Activated naive CD4-positive, alpha-beta T cell treated with anti-CD3 and anti-CD28 coated beads for 36 hours (primary cell): ENCODE measurements at places on chromosomes 3 and 15. TPM values are rescaled to one million over a fixed set of nuclear protein-coding genes. Genes with fewer than 3 reads are reported as not detected.

GRCh38 chr3:170864525-170865208 is 5.3 kb downstream of the RPL22L1 start:
- no peak overlapping the region for H3K4me3 ChIP-seq
- no peaks in the 10 kb centered on the region for H3K27me3 ChIP-seq
- H3K36me3 ChIP-seq: peaks cover 27% of the 10 kb centered on the region
- no peak for DNase-seq

- no peaks in the 10 kb centered on the region for H3K27me3 ChIP-seq
- DNase-seq: no peak
- H3K4me1 ChIP-seq: no peaks in the 10 kb centered on the region
- no peak overlapping the region for H3K27ac ChIP-seq
- H3K36me3 ChIP-seq: no peaks in the 10 kb centered on the region
These were observed 721.4 kb downstream of the VGLL3 start for GRCh38 chr3:86269364-86270155.

GRCh38 chr15:48963524-48964113 is at the start of gene SHC4:
Gene SHC4 (minus strand): TSS chr15:48963919. CDS start chr15:48963015, 904 bp downstream.
- H3K27me3 ChIP-seq: peaks cover 52% of the 10 kb centered on the region
- no peaks in the 10 kb centered on the region for H3K36me3 ChIP-seq
- peak within 1 kb of the TSS; percentile 69 for H3K4me3 ChIP-seq
- no peak within 1 kb of the TSS for H3K27ac ChIP-seq
- peak; percentile 14 for DNase-seq

DNA sequence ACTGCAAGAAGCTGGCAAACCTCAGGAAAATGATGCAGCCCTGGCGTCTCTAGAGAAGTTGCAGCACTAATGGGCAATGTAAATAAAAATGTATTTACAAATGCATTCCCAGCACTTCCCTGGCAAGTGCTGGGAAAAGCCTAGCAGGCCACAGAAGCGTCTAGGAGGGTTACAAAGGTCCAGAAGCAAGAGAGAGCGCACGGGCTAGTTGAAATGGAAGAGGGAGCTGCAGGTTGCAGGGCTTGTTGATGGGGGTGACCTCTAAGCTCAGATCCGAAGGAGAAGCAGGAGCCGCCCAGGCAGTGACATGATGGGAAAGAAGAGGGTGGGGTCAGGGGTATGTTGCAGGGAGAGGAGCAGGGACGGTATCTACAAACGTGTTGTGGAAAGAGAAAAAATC is 2.7 kb upstream of the KNL1 start:
- H3K36me3 ChIP-seq: no peaks in the 10 kb centered on the region
- no peak overlapping the region for H3K4me3 ChIP-seq
- no peak overlapping the region for H3K27ac ChIP-seq
- H3K4me1 ChIP-seq: peaks cover 23% of the 10 kb centered on the region

DNA sequence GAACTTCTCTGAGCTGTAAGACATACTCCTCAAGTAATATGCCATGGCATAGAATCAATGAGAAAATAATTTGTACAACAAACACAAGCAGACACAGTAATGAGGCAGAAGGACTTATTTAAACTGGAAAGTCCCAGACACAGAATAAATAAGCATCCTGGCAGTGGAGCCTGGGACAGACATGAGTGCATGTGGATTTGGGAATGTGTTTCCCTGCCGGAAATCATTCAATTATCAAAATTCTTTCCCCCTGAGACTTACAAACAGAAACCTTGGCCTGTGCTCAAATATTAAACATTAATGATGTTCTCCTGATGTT is 520.1 kb downstream of the ROBO1 start:
- H3K4me3 ChIP-seq: no peak overlapping the region
- no peaks in the 10 kb centered on the region for H3K36me3 ChIP-seq
- H3K27me3 ChIP-seq: no peaks in the 10 kb centered on the region
- DNase-seq: no peak
- H3K4me1 ChIP-seq: no peaks in the 10 kb centered on the region

The CAND2 gene
- 2.7 TPM for total RNA-seq

DNA sequence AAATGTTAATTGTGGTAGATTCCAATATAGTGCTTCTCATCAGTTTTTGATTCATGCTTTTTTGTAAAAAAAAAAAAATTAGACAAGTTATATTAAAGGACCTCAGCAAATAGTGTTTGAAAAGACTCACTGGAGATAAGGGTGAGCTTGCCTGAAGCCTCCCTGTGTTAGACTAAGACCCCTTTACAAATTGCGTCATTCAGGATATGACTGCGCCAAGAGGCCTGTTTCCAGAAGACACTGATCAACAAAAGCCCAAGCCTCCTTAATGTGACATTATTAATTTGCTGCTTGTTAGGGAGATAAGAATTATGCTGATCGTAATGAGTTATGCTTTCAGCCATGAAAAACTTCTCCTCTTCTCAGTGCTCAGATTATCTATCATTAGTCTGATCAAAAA is 13.0 kb upstream of the DNAJC13 start:
- H3K27me3 ChIP-seq: no peaks in the 10 kb centered on the region
- no peak for DNase-seq
- H3K4me1 ChIP-seq: no peaks in the 10 kb centered on the region
- no peaks in the 10 kb centered on the region for H3K36me3 ChIP-seq

The SPINT1 gene
- total RNA-seq: 4.7 TPM

GRCh38 chr3:143366672-143367071 is 247.1 kb downstream of the CHST2 start:
- DNase-seq: no peak
- H3K27ac ChIP-seq: no peak overlapping the region
- no peaks in the 10 kb centered on the region for H3K27me3 ChIP-seq
- no peaks in the 10 kb centered on the region for H3K36me3 ChIP-seq

DNA sequence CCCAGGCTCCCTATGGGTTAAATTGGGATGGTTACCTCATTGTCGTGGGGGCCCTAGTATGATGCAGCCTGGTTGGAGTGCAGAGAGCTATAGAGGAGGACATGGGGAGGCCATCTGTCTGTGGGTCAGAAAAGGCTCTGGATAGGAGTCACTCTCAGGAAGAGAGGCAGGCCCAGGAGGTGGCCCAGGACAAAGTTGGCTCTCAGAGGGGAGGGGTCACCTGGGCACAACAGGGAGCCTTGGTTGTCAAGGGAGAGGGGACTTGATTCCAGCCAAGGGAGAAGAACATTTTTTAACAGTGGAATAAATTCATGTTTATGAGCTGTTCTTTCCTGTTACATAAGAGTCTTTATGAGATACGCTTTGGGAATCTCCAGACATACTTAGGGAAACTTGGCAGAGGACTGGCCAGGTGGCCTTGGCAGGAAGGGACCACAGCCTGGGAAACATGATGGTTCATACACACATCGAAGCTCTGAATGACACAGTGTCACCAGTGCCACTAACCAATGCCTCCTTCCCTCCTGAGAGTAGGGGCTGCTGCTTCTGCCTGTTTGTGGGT is 27.5 kb upstream of the LCTL start:
- no peak overlapping the region for H3K4me3 ChIP-seq
- peaks cover 4% of the 10 kb centered on the region for H3K4me1 ChIP-seq
- DNase-seq: no peak
- no peaks in the 10 kb centered on the region for H3K36me3 ChIP-seq
- H3K27me3 ChIP-seq: no peaks in the 10 kb centered on the region
- H3K27ac ChIP-seq: no peak overlapping the region

DNA sequence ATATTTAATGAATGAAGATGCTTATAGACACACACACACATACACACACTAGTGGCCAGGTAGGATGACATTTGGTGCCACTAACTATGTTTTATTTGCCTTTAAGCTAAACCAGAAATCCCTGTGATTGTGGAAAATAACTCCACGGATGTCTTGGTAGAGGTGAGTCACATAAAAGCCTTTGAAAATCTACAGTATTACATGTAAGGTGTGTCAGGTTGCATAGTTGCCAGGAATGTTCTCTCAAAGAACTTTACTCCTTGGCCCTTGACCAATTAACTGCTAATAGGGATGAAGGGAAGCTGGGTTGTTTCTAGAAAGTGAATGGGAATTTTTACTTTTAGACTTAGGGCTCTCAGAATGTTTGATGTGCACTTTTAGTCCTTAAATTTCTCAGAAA is 9.9 kb downstream of the ZBED2 start:
- peaks cover 75% of the 10 kb centered on the region for H3K36me3 ChIP-seq
- DNase-seq: no peak
- no peak overlapping the region for H3K27ac ChIP-seq

The TGM4 gene
- total RNA-seq: not detected

The CSPG5 gene
- total RNA-seq: 0.19 TPM

- no peak overlapping the region for H3K4me3 ChIP-seq
- no peak overlapping the region for H3K27ac ChIP-seq
- no peaks in the 10 kb centered on the region for H3K36me3 ChIP-seq
- no peak for DNase-seq
- no peaks in the 10 kb centered on the region for H3K4me1 ChIP-seq
These were observed 748.8 kb upstream of the CCDC54 start for GRCh38 chr3:106628407-106628806.

The COL8A1 gene
- 0.12 TPM for total RNA-seq

- no peak for DNase-seq
- peaks cover 22% of the 10 kb centered on the region for H3K36me3 ChIP-seq
- H3K27ac ChIP-seq: no peak overlapping the region
- H3K4me1 ChIP-seq: peaks cover 5% of the 10 kb centered on the region
- no peaks in the 10 kb centered on the region for H3K27me3 ChIP-seq
These were observed 22.4 kb downstream of the HPS3 start for GRCh38 chr3:149151843-149152242.

DNA sequence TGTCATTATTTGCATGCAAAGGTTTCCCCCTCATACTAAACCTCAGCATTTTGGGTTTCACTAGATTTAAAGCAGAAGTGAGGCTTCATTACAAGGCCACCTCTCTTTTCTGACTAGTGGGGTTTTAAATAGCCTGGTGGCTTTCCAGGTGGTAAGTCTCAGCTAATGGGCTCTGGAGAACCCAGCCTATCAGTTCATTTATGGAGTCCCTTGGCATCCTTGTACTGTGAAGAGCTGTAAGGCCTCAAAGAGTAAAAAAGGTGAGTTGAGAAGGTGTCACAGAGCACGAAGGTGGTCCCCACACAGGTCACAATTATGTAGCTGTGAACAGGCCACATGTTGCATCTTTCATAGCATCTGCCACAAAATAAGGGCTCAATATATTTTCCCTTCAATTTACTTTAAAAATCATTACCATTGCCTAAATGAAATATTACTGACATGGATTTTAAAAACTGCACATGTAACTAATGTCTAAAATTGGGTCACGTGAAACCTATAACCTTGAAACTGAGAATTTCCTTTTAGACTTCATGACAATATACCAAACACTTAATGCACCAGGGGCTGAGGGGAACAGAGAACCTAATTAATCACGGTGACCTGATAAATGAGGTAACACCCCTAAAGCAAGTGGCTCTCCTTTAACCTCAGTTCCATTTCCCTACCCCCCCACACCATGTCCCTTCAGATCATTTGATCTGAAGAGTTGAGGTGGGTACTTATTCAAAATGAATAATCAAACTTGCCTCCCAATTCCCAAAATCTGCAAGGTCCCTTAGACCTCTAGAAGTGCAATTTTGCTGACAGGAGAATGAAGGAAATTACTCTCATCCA is 1.3 kb downstream of the NGLY1 start:
- peaks cover 16% of the 10 kb centered on the region for H3K36me3 ChIP-seq
- peak overlapping the region; percentile 88 for H3K27ac ChIP-seq
- H3K4me3 ChIP-seq: peak overlapping the region; percentile 88
- peaks cover 44% of the 10 kb centered on the region for H3K4me1 ChIP-seq
- no peak for DNase-seq
- H3K27me3 ChIP-seq: no peaks in the 10 kb centered on the region

The P3H2 gene
- not detected for total RNA-seq

- H3K27ac ChIP-seq: peak overlapping the region; percentile 56
- H3K27me3 ChIP-seq: no peaks in the 10 kb centered on the region
- peaks cover 63% of the 10 kb centered on the region for H3K4me1 ChIP-seq
- peak; percentile 36 for DNase-seq
- peak overlapping the region; percentile 83 for H3K4me3 ChIP-seq
These were observed 53.1 kb upstream of the ULK4 start for GRCh38 chr3:42014921-42015533.

GRCh38 chr15:55267401-55268175 is 22.0 kb downstream of the RAB27A start:
- no peaks in the 10 kb centered on the region for H3K27me3 ChIP-seq
- peaks cover 54% of the 10 kb centered on the region for H3K36me3 ChIP-seq
- H3K27ac ChIP-seq: peak overlapping the region; percentile 89
- peak overlapping the region; percentile 64 for H3K4me3 ChIP-seq
- H3K4me1 ChIP-seq: peaks cover 54% of the 10 kb centered on the region
- peak; percentile 81 for DNase-seq

- no peak overlapping the region for H3K27ac ChIP-seq
- H3K4me3 ChIP-seq: no peak overlapping the region
- H3K36me3 ChIP-seq: no peaks in the 10 kb centered on the region
- no peaks in the 10 kb centered on the region for H3K4me1 ChIP-seq
- no peak for DNase-seq
- peaks cover 12% of the 10 kb centered on the region for H3K27me3 ChIP-seq
These were observed 56.6 kb downstream of the P3H2 start for GRCh38 chr3:190064112-190064511.

- H3K4me3 ChIP-seq: no peak overlapping the region
- no peak overlapping the region for H3K27ac ChIP-seq
- no peaks in the 10 kb centered on the region for H3K36me3 ChIP-seq
- no peaks in the 10 kb centered on the region for H3K27me3 ChIP-seq
These were observed 843.9 kb downstream of the TUSC7 start for GRCh38 chr3:117553461-117553860.

- no peaks in the 10 kb centered on the region for H3K4me1 ChIP-seq
- no peaks in the 10 kb centered on the region for H3K36me3 ChIP-seq
- no peaks in the 10 kb centered on the region for H3K27me3 ChIP-seq
- DNase-seq: no peak
These were observed 138.6 kb downstream of the SUCNR1 start for GRCh38 chr3:152011812-152012735.

The GOLGA6L22 gene
- not detected for total RNA-seq

DNA sequence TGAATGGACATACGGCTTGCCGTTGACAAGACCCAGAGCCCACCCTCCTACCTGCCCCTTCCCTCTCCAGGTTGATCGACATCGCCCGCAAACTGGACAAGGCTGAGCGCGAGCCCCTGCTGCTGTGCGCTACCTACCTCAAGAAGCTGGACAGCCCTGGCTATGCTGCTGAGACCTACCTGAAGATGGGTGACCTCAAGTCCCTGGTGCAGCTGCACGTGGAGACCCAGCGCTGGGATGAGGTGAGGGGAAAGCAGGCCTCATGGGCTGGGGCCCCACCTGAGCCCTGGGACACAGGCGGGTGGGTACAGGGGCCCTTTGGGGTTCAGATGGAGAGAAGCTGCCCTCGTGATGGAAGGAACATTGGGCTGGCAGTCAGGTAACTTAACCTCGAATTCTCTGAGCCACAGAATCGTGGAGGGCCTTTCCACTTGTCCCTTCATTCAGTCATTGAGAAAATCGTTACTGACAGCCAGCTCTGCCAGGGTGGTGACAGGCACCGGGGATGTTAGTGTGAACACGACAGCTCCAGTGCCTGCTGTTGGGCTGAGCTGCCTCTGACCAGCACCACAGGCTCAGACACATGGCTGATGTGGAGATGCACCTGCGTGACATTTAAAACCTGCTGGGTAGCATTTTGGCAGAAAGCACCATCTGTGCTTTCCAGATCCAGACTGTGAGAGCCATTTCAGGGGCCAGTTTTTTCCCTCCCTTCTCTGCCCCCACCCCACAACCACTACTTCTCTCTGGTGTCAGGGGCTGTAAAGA is 25.6 kb upstream of the RHO start:
- DNase-seq: no peak
- H3K4me1 ChIP-seq: no peaks in the 10 kb centered on the region
- peaks cover 2% of the 10 kb centered on the region for H3K36me3 ChIP-seq
- H3K27ac ChIP-seq: no peak overlapping the region
- no peak overlapping the region for H3K4me3 ChIP-seq

The GOLGA6B gene
- not detected for total RNA-seq

The GOLGA6L7 gene
- not detected for total RNA-seq
